Bronchus fibroblast of lung (primary cell): ENCODE measurements at places on chromosomes 6 and 20. TPM values are rescaled to one million over a fixed set of nuclear protein-coding genes. Genes with fewer than 3 reads are reported as not detected.

Gene PROCR
- 32.9 and 34.0 TPM in 2 replicates for total RNA-seq

Gene FAM184A
- total RNA-seq: 0.17 and 0.45 TPM in 2 replicates

Gene LY86
- total RNA-seq: not detected in 2 replicates

Gene SLC13A3
- 3.3 and 6.1 TPM in 2 replicates for total RNA-seq

Gene IMPG1
- 0.30 TPM in 1 of 2 replicates, not detected in the other for total RNA-seq

Gene ENPP5
- 0.30 and 1.0 TPM in 2 replicates for total RNA-seq

Gene EYA4
- 8.1 and 8.2 TPM in 2 replicates for total RNA-seq

Gene MACROD2
- total RNA-seq: not detected in 2 replicates

Gene GCNT2
- 0.15 and 0.17 TPM in 2 replicates for total RNA-seq

Gene SPTLC3
- 4.8 and 6.6 TPM in 2 replicates for total RNA-seq

Gene FILIP1
- 0.34 and 0.59 TPM in 2 replicates for total RNA-seq
